Diencephalon (tissue), 1 donor: ENCODE measurements at places on chromosomes 16 and 17. TPM values are rescaled to one million over a fixed set of nuclear protein-coding genes. Genes with fewer than 3 reads are reported as not detected.

The ATF7IP2 gene
- total RNA-seq = 13.6 TPM

The PERCC1 gene
- total RNA-seq = not detected

The TMEM235 gene
- total RNA-seq = not detected

The CCL2 gene
- total RNA-seq = 4.8 TPM

The OTOP2 gene
- not detected for total RNA-seq

The TBC1D3C gene
- total RNA-seq = 1.4 TPM

The TMEM92 gene
- not detected for total RNA-seq
